ENCODE measurements at places on chromosomes 7 and 10.

DNA sequence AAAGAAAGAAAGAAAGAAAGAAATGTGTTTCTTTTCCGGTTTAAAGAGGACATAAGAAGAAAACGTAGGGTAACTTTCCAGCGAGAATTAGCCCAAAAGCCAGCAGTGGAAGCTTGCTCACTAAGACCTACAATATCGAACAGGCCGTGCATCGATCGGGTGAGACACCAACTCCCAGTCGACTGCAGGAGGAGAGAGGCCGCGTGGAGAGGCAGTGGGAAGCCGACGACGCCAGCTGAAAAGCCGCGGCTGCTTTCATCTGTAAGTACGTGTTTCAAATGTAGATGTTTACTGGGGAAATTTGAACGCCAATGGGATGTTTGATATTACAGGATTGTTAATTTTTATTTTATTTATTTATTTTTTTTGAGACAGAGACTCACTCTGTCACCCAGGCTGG, 28.6 kb upstream of the GIMAP8 start:
- DNase-seq: no peak

DNA sequence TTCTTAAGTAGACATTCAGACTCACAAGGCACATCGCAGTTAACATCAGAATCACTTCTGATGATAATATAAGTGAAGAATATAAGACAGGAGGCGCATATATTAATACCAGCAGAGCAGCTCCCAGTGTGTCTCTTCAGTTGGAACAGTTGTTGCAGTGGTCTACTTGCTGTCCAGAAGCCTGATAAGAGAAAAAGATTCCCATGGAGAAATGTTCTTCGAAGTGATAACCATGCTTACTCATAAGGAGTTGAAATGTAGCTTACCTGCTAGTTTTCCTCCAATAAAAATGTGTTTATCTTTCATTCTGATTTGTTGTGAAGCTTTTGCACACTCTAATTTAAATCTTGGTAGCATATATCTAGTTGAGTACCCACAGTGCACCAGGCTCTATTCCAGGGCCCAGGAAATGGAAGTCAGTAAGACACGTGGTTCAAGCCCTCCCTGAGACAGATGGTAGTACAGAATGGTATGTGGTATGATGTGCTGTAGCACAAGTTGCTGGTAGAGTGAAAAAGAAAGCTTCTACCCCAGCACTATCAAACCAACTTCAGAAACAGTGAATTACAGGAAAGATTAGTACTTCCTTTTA, 124.0 kb downstream of the MAPK8 start:
- no peak for DNase-seq

- DNase-seq: peak; percentile 68
These were observed at the start of gene HTR7 for GRCh38 chr10:90857635-90858460. Gene HTR7 (minus strand): TSS chr10:90858039. CDS start chr10:90857671, 368 bp downstream.

- no peak for DNase-seq
These were observed 263.4 kb downstream of the LRMDA start for GRCh38 chr10:75694790-75695189.

GRCh38 chr7:88302486-88302885, 4.2 kb downstream of the STEAP4 start:
- no peak for DNase-seq

- no peak for DNase-seq
These were observed 88.3 kb upstream of the CYP26C1 start for GRCh38 chr10:92972066-92972870.

- no peak for DNase-seq
These were observed 14.3 kb downstream of the SEMA3D start for GRCh38 chr7:85172530-85172941.

GRCh38 chr10:129896136-129896859, 67.8 kb downstream of the EBF3 start:
- no peak for DNase-seq

DNA sequence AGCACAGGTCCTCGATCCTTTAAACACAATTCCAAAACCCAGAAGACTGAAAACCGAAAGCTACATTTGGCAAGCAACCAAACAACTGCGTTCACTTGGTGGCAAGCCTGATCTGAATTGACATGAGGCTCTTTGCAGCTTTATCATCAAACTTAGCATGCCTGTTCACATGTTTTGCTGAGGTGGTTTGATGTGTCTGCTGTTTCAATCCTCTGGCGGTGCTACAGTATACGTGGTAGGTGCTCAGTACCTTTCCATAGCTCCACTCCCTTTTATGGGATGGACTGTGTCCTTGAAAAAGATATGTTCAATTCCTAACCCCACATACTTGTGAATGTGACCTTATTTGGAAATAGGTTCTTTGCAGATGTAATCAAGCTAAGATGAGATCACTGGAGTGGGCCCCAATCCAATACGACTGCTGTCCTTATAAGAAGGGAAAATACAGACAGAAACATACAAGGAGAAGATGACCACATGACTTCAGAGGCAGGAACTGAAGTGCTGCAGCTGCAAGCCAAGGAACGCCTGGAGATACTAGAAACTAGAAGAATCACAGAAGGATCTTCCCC, 33.4 kb downstream of the CCDC6 start:
- DNase-seq: no peak

DNA sequence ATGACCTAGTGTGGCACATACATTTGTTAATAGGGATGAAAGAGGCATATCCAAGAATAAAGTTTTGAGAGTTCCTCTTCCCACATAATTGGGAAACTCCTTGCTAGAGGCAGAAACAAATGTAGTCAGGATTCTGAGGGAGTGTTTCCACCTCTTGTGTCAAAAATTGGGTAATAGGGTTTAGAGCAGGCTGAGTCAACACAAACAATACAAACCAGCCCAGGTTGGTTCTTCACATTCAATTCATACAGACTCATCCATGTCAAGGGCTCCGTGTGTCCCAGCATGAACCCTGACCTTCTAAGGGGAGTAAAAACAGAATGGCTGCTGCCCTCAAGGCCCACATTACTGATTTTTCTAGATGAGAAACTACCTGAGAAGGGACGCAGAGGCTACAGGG, 75.3 kb downstream of the GLI3 start:
- DNase-seq: no peak

- no peak for DNase-seq
These were observed 150.6 kb upstream of the FOXP2 start for GRCh38 chr7:114264023-114264422.

GRCh38 chr10:85671530-85671929, 695.1 kb downstream of the GRID1 start:
- no peak for DNase-seq

GRCh38 chr10:88270871-88271713, 312.0 kb downstream of the RNLS start:
- DNase-seq: peak; percentile 5

GRCh38 chr10:5135581-5135980, 41.4 kb downstream of the AKR1C3 start:
- no peak for DNase-seq

GRCh38 chr7:102042016-102042656, 224.7 kb downstream of the CUX1 start:
- DNase-seq: no peak

DNA sequence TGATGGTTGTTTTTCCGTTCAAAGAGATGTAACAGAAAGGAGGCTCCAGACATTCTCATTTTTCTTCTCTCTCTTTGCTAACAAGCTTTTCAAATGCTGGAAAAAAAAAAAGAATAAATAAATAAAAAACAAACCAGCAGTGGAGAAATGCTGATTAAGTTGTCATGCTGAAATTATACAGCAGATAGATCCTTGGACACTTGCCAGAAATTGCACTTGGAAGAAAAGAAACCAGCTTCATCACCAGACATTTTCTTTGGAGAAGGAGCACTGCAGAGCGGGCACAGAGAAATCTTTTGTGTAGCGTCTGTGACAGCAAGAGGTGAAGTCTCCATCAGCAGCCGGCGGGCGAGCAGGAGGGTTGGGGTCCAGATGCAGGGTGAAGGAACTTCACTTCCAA, 55.8 kb downstream of the CLRN3 start:
- DNase-seq: no peak

DNA sequence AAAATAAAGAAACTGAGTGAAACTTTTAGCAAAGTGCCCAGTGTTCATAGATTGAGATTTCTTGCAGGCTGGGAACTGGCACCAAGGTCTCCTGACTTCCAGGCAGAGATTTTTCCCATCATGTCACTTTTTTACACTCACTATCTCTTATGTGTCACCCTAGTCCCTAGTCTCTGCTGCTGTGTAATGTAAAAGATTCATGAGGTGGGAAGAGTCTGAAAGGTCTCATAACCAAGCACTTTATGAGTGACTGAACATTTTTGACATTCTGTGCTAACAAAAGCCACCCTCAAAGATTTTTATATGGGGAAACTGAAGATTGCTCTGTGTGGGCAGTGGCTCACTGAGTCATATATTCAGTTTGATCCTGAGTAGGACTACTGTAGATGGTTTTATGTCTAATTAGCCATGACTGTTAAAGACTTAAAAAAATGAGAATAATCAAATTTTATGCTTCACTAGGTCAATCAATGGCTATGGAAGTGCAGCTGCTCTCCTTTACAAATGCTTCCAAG, 900.3 kb upstream of the SORCS1 start:
- DNase-seq: no peak

DNA sequence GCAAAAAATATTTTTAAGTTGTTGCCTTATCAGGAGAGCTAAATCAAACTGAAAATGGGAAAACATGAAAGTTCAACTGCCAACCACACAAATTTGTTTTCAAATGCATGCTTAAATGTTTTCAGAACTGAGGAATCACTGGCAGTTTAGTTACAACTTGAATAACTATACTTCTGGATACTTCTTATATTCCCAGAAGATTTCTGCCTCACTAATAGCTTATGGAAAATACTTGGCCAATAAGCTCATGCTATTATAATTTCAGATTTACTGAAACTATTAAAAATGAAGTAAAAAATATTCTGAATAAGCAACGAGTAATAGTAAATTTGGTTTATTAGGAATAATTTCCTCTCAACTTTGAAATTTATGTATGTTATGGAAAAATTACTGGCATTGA, 222.2 kb downstream of the CDK14 start:
- no peak for DNase-seq

GRCh38 chr7:155412416-155413253, 45.3 kb upstream of the EN2 start:
- peak; percentile 51 for DNase-seq

DNA sequence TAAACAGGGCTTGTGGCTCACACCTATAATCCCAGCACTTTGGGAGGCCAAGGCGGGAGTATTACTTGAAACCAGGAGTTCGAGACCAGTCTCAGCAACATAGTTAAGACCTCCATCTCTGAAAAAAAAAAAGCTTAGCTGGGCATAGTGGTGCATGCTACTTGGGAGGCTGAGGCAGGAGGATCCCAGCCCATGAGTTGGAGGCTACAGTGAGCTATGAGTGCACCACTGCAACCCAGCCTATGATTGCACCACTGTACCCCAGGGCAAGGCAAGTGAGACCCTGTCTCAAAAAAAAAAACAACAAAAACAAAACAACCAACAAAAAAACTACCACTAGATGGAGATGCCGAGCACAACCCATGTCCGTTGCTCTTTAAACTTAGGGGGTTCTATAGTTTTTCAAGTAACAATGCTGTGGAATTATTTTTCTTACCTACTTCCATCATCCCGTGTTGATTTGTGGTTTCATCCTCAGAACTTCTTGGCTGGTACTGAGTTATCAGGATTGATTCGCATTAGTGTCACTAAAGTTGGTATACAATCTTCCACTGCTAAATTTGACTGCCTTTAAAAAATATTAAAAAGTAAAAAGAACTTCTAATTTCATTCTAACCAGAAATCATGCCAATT, 12.2 kb upstream of the REPIN1 start:
- DNase-seq: no peak

GRCh38 chr7:105060437-105060836, 46.4 kb downstream of the KMT2E start:
- DNase-seq: no peak

DNA sequence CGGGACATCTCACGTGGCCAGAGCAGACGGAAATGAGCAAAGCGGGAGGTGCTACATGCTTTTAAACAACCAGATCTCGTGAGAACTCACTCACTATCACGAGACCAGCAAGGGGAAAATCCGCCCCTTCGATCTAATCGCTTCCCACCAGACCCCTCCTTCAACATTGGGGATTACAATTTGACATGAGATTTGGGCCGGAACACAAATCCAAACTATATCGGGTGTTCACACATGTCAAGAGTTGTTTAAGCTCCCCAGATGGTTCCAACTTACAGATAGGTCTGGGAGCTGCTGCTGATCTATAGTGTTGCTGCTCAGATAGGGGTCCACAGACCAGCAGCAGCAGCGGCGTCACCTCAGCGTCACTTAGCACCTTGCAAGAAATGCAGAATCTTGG, 194.9 kb downstream of the GPAM start:
- no peak for DNase-seq

DNA sequence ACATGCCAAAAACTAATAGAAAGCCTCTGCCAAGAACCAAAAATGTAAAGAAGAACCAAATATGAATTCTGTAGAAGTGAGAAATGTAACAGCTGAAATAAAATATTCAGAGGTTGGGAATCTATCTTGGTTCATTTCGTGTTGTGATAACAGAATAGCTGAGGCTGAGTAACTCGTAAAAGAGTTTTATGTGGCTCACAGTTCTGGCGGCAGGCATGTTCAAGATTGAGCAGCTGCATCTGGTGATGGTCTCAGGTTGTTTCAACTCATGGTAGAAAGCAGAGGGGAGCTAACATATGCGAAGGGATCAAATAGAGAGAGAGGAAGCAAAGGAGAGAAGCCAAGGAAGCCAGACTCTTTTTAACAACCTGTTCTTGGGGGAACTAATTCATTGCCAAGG, 717.2 kb downstream of the TNS3 start:
- no peak for DNase-seq
